Left kidney (tissue), 8 donors: ENCODE measurements at places on chromosomes 2 and 18. TPM values are rescaled to one million over a fixed set of nuclear protein-coding genes. Genes with fewer than 3 reads are reported as not detected.

HAAO gene
- 38.9 TPM for polyA plus RNA-seq

REG1A gene
- not detected for polyA plus RNA-seq

DNA sequence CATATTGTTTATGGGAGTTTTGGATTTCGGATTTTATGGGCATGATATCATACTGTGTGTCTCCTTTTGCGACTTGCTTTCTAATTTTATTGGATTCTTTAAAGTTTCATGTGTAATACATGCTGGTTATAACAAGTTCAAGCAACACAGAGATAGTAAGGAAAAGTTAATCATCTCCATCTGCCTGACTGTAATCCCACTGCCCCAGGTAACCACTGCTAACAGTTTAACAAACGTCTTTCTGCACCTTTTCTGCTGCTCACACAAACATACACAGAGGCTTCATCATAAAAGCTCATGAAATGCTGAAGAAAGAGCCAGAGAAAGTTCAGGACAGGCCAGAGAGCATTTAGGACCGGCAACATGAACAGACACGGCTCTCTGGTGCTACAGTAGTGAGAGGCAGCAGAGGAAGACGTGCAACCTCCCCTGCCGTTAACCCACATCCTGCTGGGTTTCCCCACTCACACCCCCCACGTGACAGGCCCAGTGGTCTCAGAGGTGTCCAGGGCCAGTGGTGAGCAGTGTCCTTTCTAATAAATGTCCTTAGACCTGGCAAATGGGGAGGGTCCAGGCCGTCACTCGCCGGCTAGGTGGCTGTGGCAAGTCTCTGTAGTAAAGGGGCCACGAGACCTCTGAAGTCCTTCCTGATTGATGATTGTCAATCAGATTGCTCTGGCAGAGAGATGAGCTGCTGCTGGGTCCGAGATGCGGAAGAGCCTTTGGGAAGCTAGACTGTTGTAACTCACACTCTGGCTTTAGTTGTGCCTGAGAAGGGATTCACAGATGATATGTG is 43.0 kb upstream of the SLC1A4 start:
- no peak for DNase-seq

- DNase-seq = no peak
These were observed 15.2 kb downstream of the TSPYL6 start for GRCh38 chr2:54240515-54241469.

DNA sequence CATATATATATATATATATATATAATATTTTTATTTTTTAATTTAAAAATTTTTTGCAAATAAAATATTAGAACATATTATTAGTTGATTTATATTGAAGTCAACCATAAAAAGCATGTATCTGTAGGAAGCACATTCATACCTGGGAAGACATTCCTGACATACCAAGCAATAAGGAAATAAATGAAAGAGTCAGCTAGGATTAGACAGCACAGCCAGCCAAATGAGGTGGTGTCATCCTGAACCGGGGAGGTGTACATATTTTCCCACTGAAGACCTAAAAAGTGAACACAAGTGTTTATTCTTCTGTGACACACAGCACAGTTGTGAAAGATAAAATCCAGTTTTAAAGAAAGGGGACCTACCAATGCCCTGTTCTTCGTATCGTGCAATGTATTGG is 149.2 kb downstream of the ABCA12 start:
- DNase-seq = no peak

- no peak for DNase-seq
These were observed 167.3 kb downstream of the SEPTIN10 start for GRCh38 chr2:109446278-109447131.

DNA sequence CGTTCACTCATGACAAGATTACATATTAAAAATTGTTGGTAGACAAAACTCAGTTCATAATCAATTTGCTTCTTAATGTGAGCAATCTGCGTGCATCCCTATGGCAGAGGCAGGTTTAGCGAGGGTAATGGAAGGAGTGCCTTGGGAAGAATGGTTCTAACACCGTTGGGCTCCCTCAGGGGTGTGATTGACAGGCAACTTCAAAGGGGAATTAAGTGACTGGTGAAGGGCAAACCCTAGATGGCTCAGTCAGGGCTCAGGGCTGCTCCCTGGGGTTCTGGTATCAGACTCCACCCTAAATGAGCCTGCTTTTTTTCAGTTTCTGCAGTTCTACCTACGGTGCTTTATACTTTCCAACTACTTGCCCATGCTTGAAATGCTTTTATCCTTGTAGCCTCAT is 419.5 kb upstream of the CELF4 start:
- no peak for DNase-seq

- peak; percentile 46 for DNase-seq
These were observed 74.9 kb upstream of the KLHL14 start for GRCh38 chr18:32847691-32848090.

DNA sequence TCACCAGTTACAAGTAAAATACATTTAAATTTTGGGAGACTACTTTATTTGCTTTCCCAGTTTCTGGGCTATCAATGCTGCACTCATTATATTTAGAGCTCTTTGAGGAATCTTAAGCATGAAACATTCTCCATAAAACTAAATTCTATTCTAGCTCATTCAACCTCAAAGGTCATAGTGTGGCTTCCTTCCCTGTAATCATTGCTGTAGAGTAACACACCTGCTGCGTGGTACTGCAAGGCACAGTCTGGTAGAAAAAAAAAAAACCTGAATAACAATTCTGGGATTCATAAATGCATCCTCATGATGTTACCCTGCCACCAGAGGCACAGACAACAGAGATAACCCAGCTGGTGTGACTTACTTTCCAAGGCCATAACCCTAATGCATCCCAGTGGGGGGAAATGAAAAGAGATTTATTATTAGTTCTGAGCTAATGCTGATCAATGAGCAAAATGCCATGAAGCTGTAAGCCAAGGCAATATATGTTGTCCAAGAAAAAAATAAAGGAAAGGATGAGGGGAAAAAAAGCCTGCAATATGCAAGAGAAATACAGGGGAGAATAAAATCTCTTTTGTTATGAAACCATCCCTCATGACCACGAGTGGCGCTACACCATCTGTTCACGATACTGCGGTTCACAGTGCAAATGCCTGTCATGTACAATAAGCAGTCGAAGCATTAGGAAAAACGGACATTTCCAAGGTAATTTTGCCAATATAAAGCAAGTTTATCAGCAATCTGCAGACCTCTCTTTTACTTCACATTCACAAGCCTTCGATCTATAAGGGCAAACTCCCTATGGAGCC is 1481.6 kb upstream of the PIK3C3 start:
- no peak for DNase-seq

GRCh38 chr2:129103936-129104878 is 785.5 kb upstream of the HS6ST1 start:
- no peak for DNase-seq
